GM13976 (cell line): ENCODE measurements at places on chromosomes 6 and 20.

DNA sequence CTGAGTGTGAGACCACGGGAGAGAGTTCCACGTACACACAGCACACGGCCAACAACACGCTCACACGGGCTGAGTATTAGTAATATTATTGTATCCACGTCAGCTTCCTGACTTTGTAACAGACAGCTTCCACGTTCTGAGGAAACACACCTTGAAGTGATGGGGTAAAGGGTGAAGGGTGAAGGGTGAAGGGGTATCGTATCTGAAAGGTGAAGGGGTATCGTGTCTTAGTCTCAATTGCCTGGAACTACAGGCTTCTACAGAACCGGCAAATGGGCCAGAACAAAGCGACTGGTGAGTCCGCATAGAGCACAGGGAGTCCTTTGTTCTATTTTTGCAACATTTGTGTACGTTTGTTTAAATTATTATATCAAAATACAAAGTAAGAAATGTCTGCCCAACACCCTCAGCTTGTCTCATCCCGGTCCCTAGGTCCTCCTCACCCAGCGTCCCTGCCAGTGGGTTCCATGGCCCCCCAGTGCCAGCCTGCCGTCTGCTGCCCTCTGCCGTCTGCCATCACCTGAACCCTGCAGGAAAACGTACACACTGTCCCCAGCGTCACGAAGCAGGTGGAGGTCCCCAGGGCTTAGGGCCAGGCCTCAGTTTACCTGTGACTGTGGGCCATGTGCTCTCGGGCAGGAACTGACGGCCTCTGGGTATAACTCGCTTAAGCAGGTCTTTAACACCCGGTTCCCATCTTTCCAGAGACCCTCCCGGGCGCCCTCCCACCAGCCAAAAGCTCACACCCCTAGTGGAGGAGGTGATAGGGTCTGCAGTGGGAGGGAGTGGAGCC lies 4.4 kb upstream of the HELZ2 start:
- DNase-seq: no peak

DNA sequence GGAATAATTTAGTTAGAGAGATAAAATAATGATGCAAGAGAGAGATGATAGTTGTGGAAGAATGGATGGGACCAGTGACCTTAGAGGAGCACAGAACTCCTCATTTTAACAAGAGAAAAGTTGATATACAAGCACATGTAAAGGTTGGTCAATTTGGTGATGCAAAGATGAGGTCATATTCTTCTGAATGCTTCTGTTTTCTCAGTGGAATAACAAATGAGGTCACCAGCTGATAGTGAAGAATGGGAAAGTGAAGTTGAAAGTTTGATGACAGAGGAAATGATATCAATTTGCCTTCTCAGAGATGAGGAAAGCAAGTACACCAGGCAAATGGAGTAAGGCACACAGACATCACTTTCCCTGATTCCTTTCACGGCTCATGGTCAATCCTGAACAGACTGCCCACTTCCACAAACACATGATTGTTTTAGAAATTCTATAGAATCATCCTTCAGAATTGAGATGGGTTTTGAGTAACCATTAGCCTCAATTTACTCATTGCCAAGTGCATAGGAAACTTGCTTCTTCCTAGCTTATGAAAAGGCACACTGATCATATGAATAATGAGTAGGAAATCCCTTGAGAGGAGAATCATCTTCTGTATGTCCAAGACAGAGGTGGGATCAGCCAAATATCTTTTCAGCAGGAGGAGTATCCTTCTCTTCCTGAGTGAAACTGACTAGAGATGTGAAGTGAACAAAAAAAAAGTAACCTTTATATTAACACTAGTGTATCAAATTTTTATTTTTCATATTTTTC lies 82.4 kb upstream of the TCF21 start:
- no peak for DNase-seq

GRCh38 chr6:20861481-20861880 lies 327.2 kb downstream of the CDKAL1 start:
- no peak for DNase-seq

GRCh38 chr20:47202733-47203667 lies 153.5 kb downstream of the ZMYND8 start:
- no peak for DNase-seq

DNA sequence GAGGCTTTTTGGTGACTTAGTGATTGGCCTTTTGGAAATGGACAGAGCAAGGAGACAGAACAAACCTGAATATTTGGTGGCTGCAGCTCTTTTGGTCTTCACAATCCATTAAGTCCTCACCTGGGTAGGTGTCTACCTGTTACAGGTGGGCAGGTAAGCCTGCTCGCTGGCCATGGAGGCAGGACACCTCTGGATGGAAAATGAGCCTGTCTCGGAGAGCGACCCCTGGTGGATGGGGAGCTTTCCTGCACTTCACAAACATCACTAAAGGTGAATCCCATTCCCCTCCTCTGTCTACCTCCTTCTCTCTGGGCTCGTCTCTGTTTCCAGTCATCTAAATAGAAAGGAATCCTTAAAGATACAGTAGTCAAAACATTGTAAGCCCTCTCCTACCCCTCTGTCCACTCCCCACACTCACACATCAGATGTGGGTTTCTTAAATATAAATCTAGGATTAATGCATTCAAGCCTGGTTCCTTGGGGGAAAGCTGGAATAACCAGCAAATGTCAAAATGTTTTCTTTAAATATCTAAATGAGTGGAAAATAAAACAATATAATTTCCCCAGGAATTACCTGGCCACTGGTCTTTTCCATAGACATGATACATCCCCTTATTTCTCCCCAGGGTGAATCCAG lies 304.9 kb downstream of the CDH26 start:
- peak; percentile 62 for DNase-seq

GRCh38 chr6:437037-437392 lies 45.5 kb downstream of the IRF4 start:
- no peak for DNase-seq

- no peak for DNase-seq
These were observed 10.9 kb upstream of the TDRD6 start for GRCh38 chr6:46676604-46677313.

GRCh38 chr6:14638906-14639761 lies 521.6 kb downstream of the CD83 start:
- peak; percentile 54 for DNase-seq

DNA sequence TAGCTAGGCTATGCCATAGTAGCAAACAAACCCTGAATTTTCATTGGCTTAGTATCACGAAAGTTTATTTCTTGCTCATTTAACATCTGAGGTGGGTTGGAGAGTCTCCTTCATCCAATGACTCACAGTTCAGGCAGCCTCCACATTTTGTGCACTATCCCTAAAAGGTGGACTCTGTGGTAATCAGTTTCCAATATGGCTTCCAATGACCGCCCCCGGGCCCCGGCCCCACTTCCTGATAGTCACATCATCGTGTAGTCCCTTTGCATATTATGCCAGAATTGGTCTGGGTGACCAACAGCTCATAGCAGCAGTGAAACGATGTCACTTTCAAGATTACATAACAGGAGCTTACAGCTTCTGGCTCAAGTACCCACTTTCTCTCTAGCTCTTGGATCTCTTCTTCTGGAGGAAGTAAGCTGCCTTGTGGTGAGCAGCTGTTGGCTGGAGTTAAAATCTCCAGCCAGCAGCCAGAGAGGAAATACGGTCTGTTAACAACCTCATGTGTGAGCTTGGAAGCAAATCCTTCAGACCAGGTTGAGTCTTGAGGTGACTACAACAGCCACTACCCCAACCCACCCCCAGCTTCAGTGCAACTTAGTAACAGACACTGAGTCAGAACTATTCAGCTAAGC lies 7.8 kb downstream of the HCRTR2 start:
- DNase-seq: no peak

GRCh38 chr20:13775867-13776266 lies 8.9 kb downstream of the ESF1 start:
- no peak for DNase-seq

DNA sequence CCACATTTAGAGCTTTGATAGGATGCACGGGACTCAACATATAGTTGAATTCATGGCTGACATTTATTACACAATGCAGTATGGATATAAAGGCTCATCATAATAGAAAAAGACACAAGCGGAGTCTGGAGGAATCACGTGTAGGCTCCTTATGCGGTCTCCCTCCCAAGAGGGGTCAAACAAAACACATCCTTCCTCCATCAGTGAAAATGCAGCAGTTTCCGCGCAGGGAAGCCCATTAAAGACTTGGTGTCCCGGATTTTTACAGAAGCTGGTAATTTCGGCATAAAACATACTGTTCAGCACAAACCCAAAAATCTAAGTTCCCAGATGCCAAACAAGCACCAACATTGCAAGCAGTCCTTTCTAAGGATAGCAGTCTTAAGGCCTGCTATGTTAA lies 1.1 kb downstream of the USP45 start:
- no peak for DNase-seq

GRCh38 chr6:107121964-107122495 lies 6.7 kb upstream of the BEND3 start:
- DNase-seq: no peak

GRCh38 chr20:23528867-23529431 lies 38.0 kb downstream of the CST8 start:
- no peak for DNase-seq

DNA sequence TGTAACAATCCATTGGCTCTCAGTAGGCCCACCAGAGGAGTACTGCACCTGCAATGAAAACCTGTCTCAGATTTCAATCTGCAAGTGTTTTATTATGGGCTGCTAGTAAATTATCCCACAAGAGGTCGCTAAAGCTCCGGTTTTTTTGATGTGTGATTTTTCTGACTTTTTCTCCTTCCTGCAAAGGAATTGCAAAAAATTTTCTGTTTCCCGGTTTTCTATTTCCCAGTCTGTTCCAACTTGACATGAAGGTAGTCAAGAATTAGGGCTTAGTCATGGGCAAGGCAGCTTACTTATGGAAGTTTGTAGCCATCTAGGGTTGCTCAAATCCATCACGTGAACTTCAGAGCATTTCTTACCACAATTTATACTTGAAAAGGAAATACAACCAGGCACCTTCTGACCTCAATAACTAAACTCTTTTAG lies 38.5 kb upstream of the AHI1 start:
- DNase-seq: peak; percentile 24

DNA sequence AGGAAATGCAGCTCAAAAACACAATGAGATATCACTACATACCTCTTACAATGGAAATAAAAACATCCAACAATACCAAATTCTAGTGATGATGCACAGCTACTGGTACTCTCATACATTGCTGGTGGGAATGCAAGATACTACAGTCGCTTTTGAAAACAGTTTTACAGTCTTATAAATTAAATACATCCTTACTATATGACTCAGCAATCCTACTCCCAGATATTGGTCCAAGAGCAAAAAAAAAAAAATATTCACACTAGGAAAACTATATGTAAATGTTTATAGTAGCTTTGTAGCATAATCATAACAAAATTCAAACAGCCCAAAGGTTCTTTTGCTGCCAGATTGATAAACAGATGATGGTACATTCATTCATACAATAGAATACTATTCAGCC lies 217.4 kb upstream of the FAM83B start:
- DNase-seq: no peak

- DNase-seq: no peak
These were observed 52.6 kb downstream of the COL11A2 start for GRCh38 chr6:33139596-33140206.

GRCh38 chr20:44361021-44361420 lies 5.5 kb downstream of the HNF4A start:
- DNase-seq: no peak

DNA sequence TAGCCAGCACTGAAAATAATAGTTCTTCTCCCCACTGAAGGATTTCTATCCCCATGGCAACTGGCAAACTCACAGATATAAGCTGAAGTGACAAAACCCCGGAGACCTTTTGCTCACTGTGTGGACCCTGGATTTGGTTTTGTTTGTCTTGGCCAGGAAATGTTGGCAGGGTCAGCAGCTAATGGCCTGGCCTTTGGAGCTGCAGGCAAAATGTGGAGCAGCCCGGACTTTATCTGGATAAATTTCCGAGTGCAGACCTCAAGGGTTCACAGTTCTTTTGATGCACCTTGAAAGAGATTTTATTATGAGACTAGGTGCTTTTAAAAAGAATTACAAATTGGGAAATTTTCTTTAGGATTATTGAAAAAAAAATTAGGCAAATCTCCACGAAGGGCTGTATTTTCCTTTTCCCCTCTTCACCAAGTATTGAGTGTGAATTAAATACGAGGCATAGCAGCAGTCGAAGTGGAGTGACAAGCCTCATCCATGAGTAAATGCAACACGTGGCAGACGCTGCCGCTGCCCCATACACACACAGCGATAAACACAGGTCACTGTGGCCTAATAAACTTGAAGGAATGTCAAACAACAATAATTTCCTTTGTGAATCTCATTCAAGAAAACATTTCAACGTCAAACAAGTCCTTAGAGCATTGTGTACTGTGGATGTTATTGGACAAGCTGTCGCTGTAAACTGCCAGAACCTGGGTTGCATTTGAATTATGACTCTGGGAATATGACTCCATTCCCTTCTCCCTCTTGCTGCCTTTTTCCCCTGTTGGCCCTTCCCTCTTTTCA lies 35.1 kb upstream of the CCN6 start:
- no peak for DNase-seq

DNA sequence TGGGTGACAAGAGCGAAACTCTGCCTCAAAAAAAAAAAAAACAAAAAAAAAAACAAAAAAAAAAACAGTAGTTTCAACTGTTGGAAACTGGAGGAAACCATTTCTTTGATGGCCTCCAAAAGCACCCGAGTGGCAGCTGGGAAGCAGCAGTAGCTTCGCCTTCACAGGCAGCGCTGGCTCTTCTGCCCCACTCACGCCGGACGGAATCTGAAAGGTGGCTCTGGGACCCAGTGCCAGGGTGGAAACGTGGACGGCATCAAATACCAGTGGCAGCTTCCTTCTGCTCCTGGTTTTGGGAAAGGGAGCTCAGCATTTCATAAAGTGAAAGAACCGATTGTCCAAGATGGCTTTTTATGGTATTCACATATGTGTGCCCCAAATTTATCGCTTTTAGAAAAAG lies 159.4 kb downstream of the SMOC2 start:
- DNase-seq: no peak

GRCh38 chr6:137217801-137218472 lies 1.2 kb downstream of the IFNGR1 start:
- DNase-seq: no peak

GRCh38 chr6:126811321-126811720 lies 307.1 kb upstream of the RSPO3 start:
- DNase-seq: no peak

- DNase-seq: no peak
These were observed 577 bp upstream of the SCAND1 start for GRCh38 chr20:35954907-35955251.

GRCh38 chr6:131547488-131547887 lies 25.5 kb upstream of the ARG1 start:
- no peak for DNase-seq

DNA sequence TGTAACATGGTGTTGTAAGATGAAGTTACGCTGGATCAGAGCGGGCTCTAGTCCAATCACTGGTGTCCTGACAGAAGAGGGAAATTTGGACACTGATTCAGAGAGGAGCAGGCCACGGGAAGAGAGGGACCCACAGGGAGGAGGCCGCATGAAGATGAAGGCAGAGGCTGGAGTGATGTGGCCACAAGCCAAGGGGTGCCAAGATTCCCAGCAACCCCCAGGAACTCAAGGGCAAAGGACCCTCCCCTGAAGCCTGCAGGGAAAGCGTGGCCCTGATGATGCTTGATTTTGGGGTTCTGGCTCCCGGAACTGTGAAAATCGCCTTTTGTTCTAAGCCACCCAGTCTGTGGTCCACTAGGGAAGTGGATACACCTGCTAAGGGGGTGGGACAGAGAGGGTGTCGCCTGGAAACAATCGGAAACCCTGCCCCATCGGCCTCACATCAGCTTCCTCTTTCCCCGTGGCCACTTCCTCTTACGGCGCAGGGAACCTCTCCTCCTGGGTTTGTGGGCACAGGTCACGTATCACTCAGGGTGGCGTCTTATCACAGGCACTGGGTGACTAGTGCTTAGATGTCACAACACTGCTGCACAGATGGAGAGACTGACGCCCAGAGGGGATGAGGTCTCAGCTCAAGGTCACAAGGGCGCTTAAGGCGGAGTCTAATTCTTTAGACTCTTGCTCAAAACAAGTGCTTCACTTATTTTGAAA lies 58.0 kb downstream of the SULF2 start:
- peak; percentile 78 for DNase-seq
